Cerebellar nuclear complex (tissue), 1 donor: ENCODE measurements at places on chromosomes 12 and 14.

DNA sequence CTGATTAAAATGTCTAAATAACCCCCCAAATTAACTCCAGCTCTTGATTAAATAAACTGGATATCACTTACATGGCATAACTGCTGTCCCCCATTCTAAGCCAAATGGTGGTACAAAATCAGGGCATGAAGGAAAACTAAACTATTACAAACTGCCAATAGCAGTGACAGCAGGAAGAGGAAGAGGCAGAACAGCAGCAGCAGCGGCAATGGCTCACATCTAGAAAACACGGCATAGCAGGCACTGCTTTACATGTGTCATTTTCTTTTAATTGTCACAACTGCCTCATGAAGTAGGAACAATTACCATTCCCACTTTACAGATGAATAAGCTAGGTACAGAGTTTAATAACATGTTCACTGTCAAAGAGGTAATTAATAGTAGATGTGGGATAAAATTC lies 92.0 kb downstream of the EPS8 start:
- DNase-seq, result no peak

DNA sequence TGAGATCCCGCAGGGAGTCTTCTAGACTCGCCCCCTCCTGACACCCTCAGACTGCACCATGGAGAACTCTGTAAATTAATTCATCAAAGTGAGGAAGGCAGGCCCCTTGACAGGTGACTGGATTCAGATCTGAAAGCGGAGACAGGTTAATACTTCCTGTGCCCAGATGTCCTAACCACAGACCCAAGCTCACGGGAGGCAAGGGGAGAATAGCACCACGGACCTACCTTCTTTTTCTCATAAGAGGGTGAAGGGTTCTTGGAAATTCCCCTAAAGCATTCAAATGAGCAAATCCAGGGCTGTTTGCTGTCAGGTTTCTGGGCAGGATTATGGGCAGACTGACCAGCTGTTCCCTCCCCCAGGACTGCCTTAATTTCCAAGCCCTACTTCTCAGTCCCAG lies 170.0 kb downstream of the ZFP36L1 start:
- DNase-seq, result no peak

DNA sequence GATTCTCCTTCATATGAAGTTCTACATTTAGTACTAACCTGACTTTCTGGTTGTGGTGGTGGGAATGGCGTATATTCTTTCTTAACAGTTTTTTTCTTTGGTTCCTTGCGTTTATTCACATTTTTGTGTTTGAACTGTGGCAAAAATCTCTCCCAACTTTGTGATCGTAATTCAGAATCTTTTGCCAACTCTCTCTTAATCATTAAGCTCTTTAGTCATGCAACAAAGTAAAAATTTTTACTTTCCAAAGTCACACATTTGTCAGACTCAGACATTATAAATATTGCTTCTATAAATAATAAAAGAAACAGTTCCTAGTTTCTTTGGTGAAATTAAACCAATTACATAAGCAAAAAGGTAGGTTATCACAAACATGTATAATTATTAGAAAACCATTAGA lies 7.5 kb downstream of the KRR1 start:
- no peak for DNase-seq

- no peak for DNase-seq
Measured at GRCh38 chr12:24839268-24839791, 109.6 kb downstream of the BCAT1 start.

DNA sequence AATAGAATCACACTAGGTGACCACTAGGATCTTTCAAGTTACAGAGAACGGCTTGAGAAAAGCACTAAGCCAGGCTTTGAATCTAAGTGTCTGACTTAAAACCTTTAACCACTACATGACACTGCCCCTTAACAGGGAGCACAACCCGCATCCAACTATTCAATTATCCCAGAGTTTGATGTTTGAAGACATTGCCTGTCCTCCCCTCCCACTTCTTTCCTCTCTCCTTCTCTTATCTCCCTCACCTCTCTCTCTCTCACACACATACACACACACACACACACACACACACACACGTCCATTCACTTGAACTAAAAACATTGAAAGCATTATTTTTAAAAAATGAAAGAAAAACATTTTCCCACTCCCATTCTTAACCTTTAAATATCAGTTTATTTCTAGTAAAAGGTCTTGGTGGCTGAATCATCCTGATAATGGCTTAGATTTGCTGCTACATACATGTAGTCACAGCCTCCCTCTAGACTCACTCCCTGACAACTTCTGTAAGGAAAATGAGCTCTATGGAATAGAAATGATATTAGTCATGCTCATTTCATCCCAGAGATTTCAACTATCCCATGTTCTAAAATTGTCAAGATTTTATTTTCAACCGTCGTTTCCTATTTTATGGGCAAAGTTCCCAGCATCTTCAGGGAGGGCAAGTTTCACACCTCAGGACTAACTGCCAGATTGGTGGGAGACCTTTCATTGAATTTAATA lies 53.5 kb upstream of the RAP1B start:
- DNase-seq, result no peak

GRCh38 chr12:14219156-14219555 lies 146.3 kb upstream of the ATF7IP start:
- DNase-seq, result no peak

GRCh38 chr14:21040370-21040925 lies 1.7 kb upstream of the RNASE7 start:
- no peak for DNase-seq

- DNase-seq, result no peak
Measured at GRCh38 chr14:99136047-99136400, 136.0 kb downstream of the BCL11B start.

GRCh38 chr12:1607940-1608712 lies 13.7 kb upstream of the FBXL14 start:
- no peak for DNase-seq

GRCh38 chr12:11719678-11720099 lies 70.2 kb downstream of the ETV6 start:
- DNase-seq, result no peak

- no peak for DNase-seq
Measured at GRCh38 chr12:67419810-67420209, 150.7 kb downstream of the CAND1 start.

DNA sequence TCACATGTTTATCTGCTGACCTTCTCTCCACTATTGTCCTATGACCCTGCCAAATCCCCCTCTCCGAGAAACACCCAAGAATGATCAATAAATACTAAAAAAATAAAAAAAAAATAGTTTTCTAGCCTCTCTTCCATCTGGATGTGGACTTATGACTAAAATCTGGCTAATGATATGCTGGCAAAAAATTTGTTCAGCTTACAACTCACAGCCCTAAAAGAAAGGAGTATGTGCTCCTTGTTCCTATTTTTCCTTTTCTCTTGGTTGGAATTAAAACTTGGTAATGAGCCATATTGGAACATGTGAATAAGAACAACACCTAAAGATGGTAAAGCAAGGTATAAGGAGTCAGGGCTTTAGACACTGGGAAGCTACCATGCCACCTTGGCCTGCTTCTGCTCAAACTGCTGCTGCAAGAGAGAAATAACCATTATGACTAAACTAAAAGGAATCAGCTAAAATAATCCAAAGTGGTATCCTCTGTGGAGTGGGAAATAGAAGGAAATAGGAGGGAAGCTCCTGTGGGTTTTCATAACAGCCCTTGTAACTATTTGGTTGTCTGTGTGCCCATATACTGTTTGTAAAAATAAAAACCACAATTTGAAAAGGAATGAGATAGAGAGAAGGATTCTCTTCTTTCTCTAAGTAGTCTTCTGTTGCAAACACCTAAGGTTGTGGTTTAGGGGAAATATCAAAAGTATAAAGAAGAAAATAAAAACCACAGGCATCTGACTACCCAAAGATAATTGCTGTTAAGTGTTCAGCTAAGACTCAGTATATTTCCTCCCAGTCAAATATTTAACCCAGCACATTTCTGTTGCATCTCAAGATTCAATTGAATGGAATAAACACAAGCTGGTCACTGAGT lies 53.8 kb downstream of the SDR9C7 start:
- DNase-seq, result no peak

DNA sequence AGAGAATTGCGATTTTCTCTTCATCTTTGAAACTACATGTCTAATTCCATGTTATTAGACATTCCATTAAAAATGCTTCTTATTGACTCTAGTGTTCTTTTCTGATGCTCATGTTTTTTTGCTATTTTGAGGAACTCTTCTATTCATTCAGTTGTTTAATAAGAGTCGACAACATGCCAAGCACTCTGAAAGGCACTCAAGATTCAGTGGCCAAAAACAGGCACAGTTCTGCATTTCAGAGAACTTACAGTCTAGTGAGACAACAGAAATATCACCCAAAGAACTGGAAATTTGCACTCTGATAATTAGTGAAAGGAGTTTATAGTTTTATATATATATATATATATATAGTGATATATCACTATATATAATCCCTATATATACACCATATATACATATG lies 111.7 kb downstream of the TSHR start:
- no peak for DNase-seq

DNA sequence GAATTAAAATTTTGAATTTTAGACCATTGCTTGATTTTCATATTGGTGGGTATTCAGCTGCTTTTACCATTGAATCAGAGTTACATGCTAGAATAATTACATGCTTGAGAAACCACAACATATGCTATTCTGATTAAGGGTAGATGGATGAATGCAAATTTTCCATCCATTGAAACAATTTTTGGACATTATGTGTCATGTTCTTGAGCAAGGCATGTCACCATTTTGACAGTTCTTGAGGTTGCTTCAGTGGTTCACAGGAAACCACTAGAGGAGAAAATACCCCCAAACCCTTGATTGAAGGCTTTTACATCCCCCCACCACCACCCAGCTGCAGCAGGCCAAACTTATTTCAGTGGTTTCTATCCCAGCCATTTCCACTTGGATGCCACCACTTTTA lies 13.5 kb downstream of the UBR7 start:
- no peak for DNase-seq

- DNase-seq, result no peak
Measured at GRCh38 chr12:29782285-29782870, 1.4 kb downstream of the TMTC1 start.

DNA sequence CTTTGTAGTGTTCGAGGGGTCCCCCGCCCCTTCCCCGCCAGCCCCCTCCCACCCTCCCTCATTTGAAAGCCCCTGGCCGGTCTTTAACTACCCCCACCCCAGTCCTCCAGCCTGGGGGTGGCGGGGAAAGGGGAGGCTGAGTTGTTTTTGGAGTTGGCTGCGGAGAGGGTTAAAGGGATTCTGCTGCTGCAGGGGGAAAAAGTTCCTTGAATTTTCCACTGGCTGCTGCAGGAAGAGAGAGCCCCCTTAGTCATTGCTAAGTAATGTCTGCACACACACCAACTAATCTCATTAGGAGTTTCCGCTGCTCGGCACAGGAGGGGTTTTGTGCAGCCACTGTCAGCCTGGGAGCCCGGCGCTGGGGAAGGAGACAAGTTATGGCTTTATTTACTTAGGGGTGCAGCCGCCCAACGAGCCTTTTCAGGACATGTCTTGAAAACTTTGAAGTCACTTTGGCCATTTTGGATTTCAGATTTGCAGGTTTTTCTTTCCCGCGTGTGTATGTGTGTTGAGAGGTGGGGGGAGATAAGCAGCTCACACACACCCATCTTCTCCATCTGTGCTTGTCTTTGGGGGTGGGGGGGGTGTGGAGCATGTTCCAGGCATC lies 1.8 kb downstream of the ELK3 start:
- DNase-seq, result no peak
